ENCODE measurements at places on chromosomes 2 and 18.

DNA sequence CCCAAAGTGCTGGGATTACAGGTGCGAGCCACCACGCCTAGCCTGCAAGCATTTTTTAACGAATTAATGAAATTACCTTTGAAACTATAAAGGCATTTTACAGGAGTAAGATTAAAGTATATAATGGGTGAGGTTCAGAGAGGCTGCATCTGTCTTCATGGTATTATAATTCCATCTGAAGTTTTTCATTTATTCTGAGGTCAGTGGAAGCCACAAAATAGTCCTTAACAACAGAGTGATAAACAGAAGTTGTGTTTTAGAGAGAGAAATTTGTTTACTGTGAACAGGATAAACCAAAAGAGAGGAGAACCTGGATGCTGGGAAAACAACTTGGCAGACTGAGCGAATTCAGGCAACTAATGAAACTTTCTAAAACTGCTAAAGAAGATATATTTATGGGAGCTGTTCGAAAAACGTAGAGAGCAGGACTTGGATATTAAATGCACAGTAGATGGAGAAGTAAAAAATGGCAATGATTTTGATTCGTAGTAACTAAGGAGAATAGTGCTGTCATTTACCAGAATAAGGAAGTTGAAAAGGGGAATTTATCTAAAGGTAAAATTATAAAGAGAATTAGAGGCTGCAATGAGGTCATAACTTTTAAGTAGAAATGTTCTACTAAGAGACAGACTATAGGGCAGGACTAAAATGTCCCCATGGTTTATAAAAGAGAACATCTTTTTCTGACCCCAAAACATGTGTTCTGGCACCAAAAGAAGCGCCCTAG is 37.9 kb upstream of the ITGA4 start:
- no peak for DNase-seq

DNA sequence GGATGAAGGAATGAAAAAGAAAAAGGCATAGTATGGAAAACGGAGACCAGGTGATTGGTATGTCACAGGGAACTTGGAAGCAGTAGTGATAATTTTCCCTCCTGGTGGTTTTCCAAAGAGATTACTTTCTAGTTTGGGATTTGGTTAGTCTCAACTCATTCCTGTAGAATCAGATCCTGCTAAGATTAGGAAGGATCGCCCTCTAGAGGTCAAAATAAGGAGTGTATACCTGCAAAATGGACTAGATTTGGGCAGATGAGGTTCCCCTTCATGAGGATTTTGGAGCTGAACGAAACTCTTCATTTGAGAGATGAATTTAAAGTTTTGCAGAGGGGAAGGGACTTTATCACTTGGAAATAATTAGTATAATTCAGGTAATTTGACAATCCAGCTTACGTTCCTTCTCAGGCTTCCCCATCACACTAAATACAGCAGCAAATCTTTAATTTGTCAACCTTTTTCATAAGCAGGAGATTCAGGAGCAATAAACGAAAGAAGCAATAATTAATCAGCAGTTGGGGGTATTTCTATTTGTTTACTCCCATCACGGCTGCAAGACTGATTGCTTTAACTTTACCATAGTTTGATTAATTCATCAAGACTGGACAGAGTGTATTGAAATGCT is 65.2 kb downstream of the CCDC195 start:
- peak; percentile 20 for DNase-seq

- DNase-seq, result no peak
These were observed 9.3 kb downstream of the THAP4 start for GRCh38 chr2:241627675-241628074.

DNA sequence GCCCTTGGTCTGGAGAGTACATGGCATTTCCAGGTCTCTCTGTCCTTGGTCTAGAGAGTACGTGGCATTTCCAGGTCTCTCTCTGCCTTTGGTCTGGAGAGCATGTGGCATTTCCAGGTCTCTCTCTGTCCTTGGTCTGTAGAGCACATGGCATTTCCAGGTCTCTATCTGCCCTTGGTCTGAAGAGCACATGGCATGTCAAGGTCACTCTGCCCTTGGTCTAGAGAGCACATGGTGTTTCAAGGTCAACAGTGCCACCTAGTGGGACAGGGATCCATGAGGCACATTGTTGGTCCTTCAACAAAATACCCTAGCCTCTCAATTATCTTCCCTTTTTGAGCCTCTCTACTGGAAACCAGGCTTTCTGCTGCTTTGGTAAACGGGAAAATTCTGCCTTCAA is 250.2 kb downstream of the OTX1 start:
- no peak for DNase-seq

GRCh38 chr2:182862091-182862490 is 4.3 kb downstream of the FRZB start:
- DNase-seq, result no peak

DNA sequence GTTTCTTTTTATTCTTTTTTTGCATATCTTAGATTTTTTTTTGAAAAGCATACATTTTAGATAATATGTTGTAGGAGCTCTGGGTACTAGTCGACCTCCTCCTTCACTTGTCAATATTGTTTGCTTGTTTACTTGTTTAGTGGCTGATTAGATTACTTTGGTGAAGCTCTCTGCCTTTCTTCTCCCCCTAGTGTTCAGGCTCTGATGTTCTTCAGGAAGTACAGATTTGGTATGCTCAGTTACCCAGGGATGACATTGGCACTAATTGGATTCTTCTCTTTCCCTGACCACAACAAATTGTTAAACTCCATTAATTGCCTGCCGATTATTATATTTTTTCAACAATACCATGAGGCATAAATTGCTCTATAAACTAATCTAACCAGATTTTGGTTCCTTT is 491.2 kb downstream of the SUCLG1 start:
- no peak for DNase-seq

DNA sequence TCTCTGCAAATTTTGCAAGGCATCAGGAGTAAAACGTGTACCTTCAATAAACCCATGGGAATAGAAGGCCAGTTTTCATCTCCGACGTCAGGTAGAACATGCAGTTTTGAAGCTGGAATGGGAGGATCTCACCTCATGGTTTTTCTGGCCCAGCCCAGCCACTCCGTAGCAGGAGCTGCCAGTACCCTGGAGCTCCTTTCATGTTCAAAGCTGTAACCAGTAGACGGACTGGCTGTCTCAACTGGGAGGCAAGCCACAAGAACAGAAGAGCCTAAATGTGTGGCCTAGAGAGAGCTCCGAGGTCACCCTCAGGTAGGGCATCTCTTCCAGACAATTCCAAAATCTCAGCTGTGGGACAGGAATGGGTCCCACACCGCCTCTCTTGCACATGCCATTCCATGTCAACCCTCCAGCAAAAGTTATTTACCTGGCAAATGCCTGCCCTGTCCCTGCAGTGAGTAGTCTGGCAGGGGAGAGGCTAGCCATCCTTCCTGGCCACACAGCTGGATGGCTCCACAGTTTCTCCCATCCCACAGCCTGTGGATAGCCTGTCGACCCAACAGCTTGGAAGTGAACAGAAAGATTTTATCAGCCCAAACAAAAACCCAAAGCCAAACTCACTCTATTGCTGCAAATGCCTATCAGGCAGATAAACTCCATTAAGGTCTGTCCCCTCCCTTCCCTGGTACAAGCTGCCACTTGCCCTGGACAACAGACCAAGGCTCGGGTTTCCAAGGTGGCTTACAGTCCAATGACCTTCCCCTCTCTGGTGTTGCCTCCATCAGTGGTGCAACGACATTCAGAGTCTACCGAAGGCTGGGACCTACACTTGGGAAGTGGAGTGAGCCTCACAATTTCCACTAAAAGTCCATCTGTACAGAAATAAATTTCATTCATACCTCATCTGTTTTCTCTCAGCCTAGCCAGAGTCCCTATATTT is 27.8 kb downstream of the CRACDL start:
- peak; percentile 33 for DNase-seq

DNA sequence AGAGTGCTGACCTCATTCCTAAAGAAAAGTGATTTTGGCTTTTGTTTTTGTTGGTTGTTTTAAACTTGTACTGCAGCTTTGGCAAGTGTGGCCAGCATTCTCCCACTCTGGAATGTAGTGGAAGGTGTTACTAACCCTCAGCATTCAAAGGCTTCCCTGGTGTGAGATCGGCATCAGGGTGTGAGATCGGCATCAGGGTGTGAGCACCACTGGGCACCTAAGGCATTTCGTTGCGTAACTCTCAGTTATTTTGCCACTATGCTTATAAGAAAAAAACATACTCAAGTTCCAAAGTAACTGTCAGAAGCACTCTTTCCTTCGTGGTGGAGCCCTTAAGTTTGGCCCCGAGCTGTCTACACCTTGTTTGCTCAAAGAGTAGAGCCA is 1.7 kb downstream of the CYBRD1 start:
- no peak for DNase-seq

DNA sequence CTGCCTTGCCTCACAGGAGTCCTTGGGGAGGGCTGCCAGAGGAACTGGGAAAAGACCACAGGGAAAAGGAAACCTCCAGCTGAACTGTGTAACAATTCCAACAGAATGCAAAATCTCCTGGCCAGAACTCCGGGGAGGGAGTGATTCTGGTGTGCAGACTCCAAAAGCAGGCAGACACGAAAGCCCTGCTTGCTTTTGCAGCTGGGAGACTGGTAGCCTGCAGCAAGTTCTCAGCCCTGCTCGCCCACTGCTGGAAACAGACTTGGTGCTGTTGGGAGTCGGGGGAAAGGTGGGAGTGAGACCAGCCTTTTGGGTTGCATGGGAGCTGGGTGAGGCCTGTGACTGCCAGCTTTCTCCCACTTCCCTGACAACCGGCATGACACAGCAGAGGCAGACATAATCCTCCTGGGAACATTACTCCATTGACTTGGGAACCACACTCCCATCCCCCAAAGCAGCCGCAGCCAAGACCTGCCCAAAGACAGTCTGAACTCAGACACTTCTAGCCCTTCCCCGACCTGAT is 26.0 kb upstream of the NMI start:
- no peak for DNase-seq

- DNase-seq, result no peak
These were observed 5.4 kb upstream of the CD302 start for GRCh38 chr2:159803235-159803962.

GRCh38 chr2:134008837-134009236 is 245.0 kb upstream of the MGAT5 start:
- DNase-seq, result no peak

DNA sequence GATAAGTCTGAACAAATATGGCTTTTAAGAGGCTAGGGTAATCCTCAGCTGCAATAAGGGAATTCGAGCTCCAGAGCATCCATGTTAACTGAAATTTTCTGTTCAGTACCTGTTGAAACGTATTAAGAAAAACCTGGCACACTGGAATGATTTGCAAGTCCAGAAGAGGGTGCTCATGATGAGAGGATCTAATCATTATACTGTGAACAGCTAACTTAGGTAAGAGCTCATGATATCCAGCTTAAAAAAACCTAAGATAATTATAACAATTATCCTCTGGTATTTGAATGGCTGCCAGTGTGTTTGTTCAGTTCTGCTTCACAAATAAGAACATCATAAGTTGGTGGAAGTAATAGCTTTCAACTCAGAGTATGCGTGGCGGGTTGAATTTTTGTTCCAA is 1118.3 kb upstream of the DDX18 start:
- DNase-seq, result peak; percentile 52

DNA sequence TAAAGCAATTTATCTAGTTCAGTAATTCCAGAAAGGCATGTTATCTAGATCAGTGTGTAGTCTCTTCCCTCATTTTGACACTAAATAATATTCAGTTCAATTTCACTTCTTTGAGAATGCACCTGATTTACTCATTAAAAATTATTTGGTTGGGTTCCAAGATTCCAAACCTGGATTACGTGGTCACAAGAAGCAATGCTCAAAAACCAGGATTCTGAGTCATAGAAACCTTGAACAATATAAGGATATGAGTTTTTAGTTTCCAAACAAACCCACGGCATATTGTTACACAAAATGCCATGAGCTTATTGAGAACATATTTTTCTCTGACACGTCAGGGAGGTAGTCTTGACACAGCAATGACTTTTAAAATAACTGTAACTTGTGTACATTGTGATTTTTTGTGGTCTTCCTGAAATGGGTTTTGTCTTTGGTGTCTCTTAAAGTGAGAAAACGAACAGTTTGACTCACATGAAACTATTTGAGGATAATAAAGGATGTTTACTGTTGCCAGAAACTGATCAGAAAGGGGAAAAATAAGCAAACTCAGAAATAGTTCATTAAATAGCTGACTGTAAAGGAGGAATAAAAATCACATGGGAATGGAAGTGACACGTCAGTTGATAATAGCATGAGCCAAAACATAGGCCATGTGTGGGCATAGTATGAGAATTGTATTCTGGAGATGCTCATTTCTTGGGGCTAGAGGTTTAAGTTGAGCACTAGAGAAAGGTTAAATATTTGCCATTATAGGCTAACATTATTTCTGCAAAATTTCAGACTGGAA is 617.7 kb upstream of the CDH2 start:
- DNase-seq, result no peak

GRCh38 chr18:56575819-56576663 is 62.4 kb downstream of the TXNL1 start:
- peak; percentile 90 for DNase-seq

DNA sequence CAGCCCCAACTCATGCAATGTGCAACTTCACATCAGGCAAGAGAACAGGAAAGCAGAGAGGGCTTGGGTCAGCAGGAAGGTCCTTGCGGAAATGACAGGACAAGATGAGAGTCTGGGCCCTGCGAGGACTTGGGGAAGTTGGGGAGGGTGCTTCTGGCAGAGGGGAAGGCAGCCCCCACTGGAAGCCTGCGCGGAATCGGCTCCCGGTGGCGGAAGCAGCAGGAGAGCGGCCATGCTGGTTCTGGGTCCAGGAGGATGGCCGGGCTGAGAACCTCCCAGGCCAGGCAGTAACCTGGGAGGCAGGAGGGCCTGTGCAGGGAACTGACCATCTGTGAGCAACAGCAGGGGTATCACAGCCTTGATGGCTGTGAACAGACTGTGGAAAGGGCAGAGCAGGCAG is 112.9 kb downstream of the MBP start:
- DNase-seq, result no peak
